ENCODE measurements at places on chromosomes 13 and 19.

DNA sequence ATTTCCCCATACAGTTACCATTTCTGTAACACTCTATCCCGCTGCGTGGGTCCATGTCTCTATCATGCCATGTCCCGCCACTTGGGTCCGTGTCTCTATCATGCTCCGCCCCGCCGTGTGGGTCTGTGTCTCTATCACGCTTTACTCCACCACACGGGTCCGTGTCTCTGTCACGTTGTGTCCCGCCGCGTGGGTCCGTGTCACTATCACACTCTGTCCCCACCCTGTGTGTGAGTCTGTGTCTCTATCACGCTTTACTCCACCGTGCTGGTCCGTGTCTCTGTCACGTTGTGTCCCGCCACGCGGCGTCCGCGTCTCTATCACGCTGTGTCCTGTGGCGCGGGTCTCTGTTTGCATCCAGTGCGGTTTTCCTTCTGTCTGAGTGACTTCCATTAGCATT lies 11.6 kb downstream of the ADPRHL1 start:
- no peak for DNase-seq

DNA sequence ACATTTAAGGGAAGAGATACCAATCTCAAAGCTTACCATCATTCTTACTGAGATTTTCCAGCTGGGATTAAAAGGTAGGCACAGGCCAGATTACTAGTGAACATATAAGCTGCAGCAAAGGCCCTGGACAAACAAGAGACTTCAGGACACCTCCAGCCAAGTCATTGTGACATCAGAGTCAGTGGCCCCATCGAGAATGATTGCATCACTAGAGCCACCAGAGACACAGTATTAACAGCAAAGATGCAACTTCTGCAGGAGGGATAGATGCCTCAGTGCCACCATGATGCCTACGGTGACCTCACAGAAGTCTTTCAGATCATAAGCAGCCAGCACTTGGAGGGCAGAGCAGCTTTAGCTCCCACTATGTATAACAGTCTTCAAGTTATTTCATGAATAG lies 8.6 kb downstream of the RUBCNL start:
- no peak for DNase-seq

DNA sequence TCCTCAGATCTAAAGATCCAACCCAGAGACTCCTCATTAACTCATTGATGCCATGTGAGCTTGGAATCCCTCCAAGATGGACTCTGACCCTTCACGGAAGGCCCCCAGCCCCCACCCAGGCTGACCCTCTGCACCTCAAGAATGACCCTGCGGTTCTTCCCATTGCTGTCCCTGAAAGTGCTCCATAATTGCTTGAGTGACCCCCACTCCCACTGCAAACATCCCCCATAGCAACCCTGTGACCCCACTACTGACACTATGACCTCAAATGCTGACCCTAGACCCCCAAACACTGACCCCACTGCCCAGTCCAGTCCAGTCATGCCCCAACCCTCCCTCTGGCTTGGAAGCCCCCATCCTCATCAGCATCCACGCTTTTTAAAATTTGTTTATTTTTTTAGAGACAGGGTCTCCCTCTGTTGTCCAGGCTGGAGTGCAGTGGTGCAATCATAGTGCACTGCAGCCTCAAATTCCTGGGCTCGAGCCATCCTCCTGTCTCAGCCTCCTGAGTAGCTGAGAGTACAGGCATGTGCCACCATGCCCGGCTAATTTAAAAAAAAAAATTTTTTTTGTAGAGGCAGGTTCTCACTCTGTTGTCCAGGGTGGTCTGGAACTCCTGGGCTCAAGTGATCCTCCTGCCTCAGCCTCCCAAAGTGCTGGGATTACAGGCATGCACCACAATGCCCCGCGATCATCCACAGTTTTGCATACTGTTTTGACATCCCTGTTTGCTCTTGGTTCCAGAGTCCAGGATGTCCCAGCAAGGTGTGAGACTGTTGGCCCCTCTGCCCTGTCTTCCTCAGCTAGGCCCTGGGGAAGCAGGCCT lies 855 bp downstream of the LYL1 start:
- no peak for DNase-seq

DNA sequence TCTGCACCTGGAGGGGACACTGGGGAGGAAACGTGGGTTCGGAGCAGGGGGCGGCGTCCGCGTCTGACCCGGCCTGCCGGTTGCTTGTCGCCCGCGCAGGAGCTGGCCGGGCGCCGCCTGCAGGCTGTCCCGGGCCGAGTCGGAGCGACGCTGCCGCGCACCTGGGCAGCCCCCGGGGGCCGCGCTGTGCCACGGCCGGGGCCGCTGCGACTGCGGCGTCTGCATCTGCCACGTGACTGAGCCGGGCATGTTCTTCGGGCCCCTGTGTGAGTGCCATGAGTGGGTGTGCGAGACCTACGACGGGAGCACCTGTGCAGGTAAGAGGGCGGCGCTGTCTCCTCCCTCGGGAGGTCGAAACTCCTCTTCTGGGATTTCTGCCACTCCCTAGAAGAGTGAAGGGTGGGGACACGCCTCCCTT lies 1.3 kb downstream of the ITGBL1 start:
- no peak for DNase-seq

DNA sequence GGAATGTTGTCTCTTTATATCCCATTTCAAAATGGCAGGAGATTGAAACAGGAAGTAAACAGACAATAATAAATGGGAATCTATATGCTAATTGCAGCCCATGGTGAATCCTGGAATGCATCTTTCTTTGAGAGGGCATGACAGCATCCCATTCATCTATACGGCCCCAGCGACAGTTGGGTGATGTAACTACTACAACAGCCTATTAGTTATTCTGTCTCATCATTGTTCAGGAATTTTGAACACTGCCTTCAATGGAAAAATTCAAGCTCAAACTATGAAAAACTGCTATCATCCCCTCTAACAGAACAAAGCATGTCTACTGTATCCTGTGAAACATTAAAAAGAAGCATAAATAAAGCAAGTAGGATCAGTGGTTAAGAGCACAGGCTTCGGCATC lies 262.1 kb downstream of the DCT start:
- no peak for DNase-seq

DNA sequence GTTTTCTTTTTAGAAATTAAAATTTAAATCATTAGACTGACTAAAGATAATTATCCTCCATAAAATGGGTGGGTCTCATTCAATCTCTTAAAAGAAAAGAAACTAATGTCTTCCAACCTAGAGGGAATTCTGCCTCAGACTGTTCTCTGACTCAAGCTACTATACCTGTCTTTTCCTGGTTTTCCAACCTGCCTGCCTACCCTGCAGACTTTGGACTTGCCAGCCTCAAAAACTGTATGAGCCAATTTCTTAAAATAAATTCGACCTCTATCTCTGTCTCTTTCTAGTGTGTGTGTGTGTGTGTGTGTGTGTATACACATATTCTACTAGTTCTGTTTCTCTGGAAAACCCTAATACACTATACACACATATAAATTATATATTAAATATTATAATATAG lies 847.3 kb downstream of the PCDH17 start:
- no peak for DNase-seq

GRCh38 chr13:95406176-95406575 lies 104.9 kb upstream of the ABCC4 start:
- DNase-seq, result no peak

GRCh38 chr19:43438291-43439031 lies 23.8 kb downstream of the TEX101 start:
- no peak for DNase-seq

DNA sequence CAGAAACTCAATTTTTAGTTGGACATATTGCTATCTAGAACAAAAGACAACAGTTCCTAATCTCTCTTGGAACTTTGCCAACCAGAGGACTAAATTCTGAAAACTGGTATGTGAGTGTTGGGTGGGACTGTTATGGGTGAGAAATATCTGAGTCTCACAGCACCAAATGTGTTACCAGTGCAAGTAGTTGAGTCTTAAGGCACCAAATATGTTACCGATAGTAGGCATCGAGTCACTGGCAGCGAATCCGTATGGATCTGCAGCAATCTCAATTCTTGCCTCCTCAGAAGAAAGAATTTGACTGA lies 575.2 kb downstream of the DACH1 start:
- no peak for DNase-seq

- no peak for DNase-seq
Measured at GRCh38 chr19:35293363-35293739, 1.4 kb downstream of the MAG start.

- no peak for DNase-seq
Measured at GRCh38 chr13:110309661-110310524, 2.8 kb downstream of the COL4A2 start.

- DNase-seq, result no peak
Measured at GRCh38 chr19:10338940-10339339, 484 bp downstream of the ICAM3 start.

DNA sequence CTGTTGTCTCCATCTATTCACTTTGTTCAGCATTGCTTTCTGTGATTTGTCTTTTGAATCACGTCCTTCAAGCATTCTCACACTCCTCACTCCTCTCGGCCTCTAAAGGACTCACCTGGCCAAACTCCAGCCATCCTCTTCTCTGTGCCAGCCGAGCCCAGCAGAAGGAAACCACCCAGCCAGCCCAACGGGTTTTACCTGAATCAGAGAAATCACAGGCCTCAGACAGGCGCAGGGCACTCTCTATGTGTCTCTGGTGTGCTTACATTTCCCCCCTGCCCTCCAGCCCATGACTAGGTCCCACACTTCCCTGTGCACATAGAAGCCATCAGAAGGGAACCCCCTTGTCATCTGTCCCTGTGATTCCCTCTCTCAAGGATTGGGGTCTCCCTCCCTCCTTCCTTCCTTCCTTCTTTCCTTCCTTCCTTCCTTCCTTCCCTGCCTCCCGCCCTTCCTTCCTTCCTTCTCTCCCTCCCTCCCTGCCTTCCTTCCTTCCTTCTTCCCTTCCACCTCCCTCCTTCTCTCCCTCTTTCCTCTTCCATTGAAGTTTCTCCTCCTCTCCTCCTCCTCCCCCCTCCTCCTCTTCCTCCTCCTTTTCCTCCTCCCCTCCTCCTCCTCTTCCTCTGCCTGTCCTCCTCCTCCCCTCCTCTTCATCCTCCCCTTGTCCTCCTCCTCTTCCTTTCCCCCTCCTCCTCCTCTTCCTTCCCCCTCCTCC lies 8.8 kb upstream of the ZNF541 start:
- DNase-seq, result no peak

- DNase-seq, result no peak
Measured at GRCh38 chr13:112572366-112572765, 15.6 kb downstream of the TUBGCP3 start.

GRCh38 chr13:73000027-73000674 lies 58.7 kb upstream of the KLF5 start:
- no peak for DNase-seq

DNA sequence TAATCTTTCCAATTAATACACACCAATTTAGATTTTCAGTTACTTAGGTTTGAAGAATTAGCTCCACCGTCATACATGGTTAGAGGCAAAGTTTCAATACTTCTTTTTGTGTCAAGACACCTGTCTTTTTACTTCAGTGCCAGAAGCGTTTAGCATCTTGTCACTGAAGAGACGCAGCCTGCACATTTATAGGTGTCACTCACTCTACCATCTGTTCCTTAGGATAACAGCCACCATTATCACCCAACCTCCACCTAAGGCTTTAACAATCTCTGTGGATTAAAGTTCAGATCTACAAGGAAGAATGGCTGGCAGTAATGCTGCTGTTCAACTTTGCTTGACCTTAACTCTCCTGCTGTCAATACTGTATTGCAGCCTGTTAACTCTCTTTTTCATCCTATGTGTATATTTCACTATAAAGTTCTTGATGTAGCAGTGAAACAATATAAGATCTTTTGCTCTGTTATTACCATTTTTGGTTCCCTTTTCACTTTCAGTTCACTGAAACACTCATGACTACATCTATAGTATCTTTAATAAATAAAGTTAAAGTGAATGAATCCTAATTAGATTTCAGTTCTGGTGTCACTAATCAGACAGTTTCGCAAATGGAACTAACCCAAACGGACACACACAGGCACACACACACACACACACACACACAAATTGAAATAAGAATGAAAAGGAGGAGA lies 435.6 kb downstream of the PCDH9 start:
- DNase-seq, result no peak

GRCh38 chr19:53775524-53775923 lies 48.6 kb downstream of the NLRP12 start:
- DNase-seq, result no peak

GRCh38 chr13:21402586-21403307 lies 56.4 kb downstream of the ZDHHC20 start:
- DNase-seq, result no peak

DNA sequence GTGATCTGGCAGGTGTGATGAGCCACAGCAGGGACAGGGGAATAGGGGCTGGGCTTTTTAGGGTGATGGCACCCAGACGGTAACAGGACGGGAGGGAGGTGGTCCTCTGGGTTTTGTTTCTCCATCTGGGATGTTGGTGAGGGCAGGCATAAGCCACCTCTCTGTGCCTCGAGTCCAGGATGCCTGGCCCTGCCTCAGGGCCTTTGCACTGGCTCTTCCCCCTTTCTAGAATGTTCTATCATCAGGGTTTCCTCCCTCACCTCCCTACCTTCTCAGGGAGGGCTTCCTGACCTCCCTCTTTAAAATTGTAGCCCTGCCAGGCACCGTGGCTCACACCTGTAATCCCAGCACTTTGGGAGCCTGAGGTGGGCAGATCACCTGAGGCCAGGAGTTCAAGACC lies 6.6 kb downstream of the CERS4 start:
- DNase-seq, result no peak

GRCh38 chr13:111347438-111347837 lies 27.0 kb downstream of the TEX29 start:
- DNase-seq, result no peak

DNA sequence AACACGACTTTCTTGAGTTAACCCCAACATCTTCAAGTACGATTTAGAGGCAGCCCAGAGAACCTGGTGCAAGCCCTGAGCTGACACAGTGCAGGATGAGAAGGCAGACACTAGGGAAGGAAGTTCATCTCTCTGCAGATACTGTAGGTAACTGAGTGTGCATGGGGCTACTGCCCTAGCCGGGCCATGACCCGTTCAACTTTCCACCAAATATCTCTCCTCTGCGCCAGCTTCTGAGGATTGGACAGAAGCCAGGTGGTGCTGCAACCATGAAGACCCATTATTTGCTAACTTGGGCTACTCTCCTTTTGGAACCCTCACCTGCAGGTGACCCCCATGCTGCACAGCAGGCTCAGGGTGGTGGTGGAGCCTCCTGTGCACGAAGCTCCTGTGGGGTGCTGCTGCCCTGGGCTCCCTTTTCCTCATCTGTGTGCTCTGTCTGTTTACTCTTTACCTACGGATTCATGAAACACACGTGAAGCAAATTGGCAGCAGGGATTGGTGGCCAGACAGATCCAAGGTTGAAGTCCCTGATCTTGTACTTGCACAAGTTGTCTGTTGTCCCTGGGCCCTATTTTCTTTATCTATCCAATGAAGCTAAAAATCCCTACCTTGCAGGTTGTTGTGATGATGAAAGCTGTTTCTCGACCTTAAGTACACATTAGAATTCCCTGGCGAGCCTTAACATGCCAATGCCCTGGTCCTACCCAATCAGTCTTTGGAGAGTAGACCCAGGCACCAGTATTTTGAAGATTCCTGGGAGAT lies 227.8 kb downstream of the LACC1 start:
- DNase-seq, result no peak
